ENCODE measurements at places on chromosomes 2 and 18.
A peak's percentile ranks its signal among the peaks of the same experiment; 100 is the strongest.

GRCh38 chr2:30177956-30178355 is 31.1 kb downstream of the YPEL5 start:
- DNase-seq = no peak

DNA sequence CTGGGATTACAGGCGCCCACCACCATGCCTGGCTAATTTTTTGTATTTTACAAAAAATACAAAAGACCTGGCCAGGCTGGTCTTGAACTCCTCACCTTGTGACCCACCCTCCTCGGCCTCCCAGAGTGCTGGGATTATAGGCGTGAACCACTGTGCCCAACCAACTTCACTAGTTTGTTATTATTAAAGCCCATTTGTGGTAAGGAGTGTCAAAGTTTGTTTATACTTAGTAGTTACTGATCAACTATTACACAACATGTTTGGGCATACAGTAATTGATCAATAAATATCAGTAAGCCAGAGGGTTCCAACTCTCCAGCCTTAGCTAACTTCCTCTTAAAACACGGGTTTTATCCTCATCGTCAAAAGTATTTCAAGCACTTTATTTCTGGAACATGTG is 67.5 kb upstream of the ZNG1B start:
- no peak for DNase-seq

DNA sequence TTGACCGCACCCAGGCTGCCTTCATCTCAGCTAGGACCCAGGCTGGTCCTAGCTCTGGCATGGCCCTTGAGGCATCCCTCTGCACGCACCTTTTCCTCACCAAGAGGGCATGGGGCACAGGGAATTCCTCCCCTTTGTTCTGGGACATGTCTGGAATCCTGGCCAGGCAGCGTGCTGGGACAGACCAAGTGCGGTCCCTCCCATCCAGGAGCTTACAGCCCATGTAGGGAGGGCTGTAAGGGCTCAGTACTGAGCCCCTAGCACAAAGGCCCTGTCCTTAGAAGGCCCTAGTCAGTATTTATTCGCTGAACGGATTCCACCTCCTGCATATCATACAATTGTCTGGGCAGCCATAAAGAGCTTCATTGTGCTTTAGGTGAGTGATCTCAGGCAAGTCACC is 3.0 kb downstream of the TMEM37 start:
- DNase-seq = no peak

GRCh38 chr2:32756074-32756727 is 128.4 kb downstream of the TTC27 start:
- no peak for DNase-seq

- DNase-seq = no peak
Observed at GRCh38 chr2:203718087-203718486, 11.6 kb downstream of the CD28 start.

DNA sequence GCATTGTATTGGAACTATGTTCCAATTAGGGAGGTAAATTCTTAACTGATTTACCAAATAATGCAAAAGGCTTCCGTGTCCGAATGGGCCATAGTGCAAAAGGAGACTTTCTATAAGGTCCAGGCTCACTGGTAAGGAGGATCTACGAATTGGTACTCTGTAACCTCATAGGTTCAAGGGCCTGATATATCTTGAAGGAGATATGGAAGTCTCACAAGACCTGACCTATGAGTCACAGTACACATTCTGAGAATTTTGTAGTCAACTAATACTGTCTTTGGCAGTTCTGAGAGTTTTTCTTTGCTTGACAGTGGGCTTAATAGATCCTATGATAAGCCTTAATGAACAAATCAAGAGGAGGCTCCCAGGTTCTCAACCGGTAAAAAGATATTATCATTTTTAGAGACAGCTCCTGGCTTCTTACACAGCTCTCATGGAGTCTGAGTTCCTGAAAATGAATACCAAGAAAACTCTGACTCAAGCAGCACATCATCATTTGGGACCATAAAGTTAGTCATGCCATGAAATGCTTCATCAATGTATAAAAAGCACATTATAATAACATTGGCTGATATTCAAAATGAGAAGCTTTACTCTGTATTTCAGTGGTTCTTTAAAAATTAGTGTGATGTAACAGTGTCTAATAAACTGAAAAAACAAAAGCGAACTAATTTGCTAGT is 1275.2 kb upstream of the CRIM1 start:
- DNase-seq = no peak

DNA sequence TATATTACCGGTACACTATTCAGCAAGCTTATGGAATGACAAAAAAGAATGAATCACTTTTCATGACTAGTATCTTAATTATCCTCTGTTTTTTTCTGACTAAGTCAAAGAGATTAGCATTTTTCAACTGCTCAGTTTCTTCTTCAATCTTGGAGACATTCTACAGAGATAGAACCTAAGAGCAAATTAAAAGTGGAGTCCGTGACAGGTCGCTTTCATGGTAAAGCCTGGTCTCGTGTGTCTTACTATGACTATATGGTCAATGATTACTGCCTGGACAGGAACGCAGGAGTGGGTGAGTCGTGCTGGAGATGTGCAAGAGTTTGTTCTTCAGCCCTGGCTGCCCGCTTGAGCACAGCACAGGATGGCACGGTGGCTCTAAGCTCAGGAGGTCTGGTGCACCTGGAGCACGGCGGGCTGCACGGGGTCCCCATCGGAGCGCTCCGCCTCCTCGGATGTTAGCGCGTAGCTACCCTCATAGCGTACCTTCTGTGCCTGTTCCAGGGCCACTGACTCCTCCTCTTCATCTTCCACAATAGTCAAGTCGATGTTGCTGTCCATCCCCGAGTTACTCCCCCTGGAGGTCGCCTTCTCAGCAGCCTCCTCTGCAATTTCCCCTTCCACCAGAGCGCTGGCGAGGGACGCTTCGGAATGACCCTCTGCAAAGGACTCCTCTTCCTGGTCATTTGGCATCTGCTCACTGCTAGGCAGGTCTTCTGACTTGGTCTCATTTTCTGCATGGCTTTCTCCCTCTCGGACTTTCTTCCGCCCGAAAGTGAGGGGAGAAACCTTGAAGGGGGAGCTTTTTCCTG is 11.1 kb downstream of the CAVIN2 start:
- DNase-seq = peak; percentile 13

DNA sequence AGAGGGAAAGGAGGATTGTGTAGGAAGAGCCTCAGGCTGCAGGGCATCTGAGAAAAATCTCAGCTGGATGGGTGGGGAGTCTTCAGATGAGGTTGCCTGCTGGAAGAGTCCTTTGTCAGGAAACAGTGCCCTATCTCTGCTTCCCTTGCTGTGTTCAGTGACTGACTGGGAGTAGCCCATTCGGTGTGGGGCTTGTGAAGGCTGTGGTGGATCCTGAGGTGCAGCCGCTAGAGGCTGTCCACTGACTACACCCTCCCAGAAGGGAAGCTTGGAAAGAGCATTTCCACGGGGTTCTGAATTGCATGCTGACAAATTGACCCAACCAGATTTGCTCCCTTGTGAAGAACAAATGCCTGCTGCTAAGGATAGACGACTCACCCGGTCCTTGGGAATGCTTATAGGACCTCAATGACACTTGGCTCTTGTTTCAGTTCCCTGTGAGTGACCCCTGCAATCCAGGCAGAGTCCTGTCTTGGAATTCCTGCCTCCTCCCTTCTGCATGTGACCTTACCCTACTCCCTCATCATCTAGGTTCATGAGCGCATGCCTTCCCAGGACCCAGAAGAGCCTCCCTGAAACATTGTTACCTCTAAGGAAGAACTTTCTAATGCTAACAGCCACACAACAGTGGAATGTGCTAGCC is 109.7 kb upstream of the FAM136A start:
- no peak for DNase-seq

GRCh38 chr2:236712304-236712703 is 142.7 kb downstream of the ACKR3 start:
- peak; percentile 62 for DNase-seq

DNA sequence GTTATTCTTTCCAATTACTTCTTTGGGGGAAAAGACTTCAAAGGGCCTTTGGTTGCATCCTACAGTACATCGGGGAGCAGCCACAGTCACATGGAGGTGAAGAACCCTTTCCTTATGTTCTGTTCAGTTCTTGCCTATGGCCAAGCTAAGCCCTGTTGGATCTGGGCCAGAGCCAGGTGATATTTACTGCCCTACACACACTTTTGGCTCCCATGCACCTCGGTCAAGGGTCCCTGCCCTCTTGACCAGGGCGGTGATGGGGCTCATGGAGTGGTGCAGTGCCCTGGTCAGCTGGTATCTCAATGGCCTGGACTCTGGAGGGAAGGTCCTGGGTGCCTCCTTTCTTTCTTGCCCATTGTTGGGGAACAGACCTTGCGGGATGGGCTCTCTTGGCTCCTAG is 98.7 kb downstream of the VAPA start:
- no peak for DNase-seq

Data from astrocyte of the hippocampus (primary cell).